ENCODE measurements at places on chromosomes 6 and 20. TPM values are rescaled to one million over a fixed set of nuclear protein-coding genes. Genes with fewer than 3 reads are reported as not detected.

DNA sequence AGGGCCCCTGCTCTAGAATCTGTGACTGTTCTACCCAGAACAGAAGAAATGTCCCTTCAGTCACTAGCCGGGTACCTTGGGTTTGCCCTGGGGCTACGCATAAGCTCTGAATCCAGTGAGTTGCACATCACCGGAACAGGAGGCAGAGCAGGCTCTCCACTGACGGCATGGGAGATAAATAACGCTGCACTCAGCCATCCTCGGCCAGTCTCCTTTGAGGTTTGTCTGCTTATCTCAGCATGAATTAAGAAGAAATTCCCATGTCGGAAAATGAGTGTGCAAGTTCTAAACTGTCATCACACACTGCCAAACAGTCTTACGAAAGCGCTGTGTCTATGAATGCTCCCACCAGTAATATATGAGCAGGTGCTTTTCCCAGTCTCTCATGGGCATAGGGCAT lies 90.8 kb downstream of the FAM50B start:
- DNase-seq = no peak

DNA sequence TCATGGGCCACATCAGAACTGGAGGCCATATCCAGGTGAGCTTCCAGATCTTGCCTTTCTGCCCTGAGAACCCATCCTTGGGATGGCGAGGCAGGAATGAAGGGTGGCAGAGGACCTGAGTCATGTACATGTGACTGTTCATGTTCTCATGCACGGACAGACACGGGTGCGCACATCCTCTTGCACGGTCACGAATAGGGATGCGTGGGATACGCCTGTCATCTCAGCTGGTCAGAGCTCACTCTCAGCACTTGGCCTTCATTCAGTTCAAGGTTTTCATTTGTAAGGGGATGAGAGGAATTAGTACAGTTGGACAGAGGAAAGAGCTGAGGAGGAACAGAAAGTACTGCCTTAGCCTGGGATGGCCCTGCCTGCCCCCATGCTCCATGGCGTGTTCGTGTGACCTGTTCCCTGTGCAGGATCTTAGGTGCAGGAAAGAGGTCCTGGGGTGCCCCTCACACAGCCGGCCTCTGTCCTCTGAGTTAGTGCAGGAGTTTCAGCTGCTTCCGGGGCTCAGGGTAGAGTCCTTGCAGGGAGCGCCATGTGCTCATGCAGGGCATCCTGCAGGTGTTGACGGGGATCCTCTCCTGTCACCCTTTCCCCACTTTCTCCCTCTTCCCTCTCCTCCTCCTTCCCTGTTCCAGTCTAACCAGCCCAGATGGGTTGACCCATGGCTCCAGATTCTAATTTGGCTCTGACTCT lies 173.4 kb downstream of the DTNBP1 start:
- no peak for DNase-seq

- no peak for DNase-seq
Measured at GRCh38 chr6:26597389-26597766, 625 bp downstream of the ABT1 start.

DNA sequence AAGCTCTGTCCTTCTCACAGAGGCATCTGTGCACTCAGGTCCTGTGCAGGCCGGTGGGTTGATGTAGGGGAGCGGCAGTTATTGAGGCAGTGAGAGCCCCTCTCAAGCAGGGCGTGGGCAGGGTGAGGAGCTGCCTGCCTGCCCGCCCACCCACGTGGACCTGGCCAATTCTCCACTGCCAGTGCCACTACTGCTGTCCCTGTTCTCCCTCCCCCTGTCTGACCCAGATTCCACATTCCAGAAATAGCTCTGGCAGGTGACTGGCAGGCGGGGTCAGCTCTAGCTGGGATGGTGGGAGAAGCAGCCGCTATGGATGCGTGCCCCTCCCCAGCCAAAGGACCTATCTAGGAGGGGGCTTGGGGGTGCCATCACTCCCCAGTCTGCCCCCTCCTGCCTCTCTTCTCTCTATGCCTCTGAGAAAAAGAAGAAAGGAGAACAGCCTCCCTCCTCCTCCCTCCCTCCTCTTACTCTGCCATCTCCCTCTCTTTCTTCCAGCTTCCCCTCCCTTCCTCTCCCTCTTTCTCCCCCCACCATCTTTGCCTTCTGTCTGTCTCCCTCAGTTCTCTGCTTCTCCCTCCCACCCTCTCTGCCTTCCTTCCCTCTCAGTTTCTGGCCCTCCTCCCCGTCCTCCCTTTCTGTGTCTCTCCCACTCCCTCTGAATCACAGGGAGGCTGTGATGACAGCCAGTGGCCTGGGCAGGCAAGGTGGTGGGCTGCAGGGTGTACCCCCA lies 86.5 kb upstream of the MYL9 start:
- DNase-seq = no peak

Gene TSHZ2
- 41.7 TPM for total RNA-seq

Gene PSMB9
- 148 TPM for total RNA-seq

Gene CD40
- 1.7 TPM for total RNA-seq
